ENCODE measurements at places on chromosomes 7 and 10.

DNA sequence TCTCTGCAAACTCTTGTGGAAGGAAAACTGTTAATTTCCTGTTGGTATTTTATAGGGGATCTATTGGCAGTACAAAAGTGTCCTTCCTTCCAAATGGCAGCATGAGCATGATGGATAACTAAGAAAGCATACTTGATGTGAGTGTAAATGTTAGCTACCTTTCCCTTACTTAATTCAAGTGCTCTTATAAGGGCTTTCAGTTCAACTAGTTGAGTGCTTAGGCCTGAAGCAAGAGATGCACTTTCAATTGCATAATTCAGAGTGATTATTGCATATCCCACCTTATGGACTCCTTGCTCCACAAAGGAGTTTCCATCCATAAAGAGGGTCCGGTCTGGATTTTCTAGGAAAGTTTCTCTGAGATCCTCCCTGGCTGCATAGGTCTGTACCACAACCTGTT is 56.3 kb upstream of the CYP2C8 start:
- no peak for DNase-seq

- no peak for DNase-seq
Observed at GRCh38 chr7:151888079-151889067, 11.5 kb upstream of the PRKAG2 start.

GRCh38 chr7:69859342-69859741 is 261.1 kb downstream of the AUTS2 start:
- DNase-seq: no peak

GRCh38 chr7:157484411-157485081 is 147.7 kb downstream of the DNAJB6 start:
- DNase-seq: no peak

DNA sequence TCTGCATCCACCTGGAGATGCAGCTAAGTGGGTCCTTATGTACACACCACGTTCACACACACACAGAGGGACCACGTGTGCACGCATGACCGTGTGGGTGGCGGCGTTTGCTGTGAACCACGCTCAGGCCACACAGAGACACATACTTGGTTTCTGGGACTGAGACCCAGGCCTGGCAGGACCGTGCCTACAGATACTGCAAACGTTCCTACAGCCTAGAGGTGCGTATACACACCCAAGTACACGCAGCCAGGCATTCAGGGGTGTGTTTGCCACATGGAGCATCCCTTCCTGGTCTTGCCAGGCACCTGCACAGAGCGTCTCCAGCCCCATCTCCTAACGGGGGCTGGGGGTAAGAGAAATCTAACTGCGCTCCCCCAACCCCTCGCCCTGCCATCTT is 49.0 kb upstream of the GTF2IRD1 start:
- DNase-seq: no peak

DNA sequence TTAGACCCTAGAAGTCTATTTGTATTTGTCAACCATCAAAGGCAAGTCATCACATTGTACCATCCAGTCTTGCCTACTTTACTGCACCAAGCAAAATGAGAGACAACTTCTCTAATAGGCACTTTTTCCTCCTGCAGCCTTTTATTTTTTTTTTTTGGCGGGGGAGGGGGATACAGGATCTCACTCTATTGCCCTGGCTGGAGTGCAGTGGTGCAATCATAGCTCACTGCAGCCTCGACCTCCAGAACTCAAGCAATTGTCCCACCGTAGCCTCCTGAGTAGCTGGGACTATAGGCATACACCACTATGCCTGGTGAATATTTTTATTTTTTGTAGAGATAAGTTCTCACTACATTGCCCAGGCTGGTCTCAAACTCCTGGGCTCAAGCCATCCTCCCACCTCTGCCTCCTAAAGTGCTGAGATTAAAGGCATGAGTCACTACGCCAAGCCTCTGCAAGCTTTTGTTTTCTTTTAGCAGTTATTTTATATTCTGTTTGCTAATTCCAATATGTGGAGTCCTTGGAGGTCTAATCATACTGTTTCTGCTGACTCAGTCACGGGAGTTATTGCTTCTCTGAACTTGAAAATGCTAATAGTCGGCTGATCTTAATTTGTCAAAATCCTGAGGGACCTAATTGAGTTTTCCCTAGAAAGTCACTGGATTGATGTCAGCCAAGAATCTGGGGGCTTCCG is 14.2 kb downstream of the KPNA7 start:
- DNase-seq: no peak

DNA sequence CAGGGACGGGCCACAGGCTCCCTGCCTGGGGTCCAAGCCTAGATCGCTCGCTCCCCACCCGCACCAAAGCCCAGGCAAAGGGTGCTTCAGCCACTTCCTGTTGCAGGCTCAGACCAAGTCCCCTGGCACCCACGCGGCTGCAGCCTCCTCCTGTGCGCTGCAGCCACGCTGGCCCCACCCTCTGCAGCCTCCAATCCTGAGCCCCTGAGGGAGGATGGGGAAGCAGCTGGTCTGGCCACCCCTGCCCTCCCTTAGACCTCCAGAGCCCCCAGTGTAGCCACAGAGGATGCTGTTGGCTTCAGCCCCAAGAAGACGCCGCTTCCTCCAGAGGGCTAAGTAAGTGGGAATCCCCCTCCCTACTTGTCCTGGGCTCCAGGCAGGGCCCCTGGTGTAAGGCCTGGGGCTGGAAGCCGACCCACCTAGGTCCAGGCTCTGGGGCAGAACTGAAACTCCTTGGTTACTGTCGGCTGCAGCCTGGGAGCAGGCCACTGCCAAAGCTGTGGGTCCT is 9.4 kb downstream of the LIMK1 start:
- DNase-seq: no peak
